Muscle of back (tissue), 13 donors: ENCODE measurements at places on chromosomes 2 and 18.
A peak's percentile ranks its signal among the peaks of the same experiment; 100 is the strongest.

- no peak for DNase-seq
Observed at GRCh38 chr2:200667413-200667812, 81.6 kb downstream of the AOX1 start.

DNA sequence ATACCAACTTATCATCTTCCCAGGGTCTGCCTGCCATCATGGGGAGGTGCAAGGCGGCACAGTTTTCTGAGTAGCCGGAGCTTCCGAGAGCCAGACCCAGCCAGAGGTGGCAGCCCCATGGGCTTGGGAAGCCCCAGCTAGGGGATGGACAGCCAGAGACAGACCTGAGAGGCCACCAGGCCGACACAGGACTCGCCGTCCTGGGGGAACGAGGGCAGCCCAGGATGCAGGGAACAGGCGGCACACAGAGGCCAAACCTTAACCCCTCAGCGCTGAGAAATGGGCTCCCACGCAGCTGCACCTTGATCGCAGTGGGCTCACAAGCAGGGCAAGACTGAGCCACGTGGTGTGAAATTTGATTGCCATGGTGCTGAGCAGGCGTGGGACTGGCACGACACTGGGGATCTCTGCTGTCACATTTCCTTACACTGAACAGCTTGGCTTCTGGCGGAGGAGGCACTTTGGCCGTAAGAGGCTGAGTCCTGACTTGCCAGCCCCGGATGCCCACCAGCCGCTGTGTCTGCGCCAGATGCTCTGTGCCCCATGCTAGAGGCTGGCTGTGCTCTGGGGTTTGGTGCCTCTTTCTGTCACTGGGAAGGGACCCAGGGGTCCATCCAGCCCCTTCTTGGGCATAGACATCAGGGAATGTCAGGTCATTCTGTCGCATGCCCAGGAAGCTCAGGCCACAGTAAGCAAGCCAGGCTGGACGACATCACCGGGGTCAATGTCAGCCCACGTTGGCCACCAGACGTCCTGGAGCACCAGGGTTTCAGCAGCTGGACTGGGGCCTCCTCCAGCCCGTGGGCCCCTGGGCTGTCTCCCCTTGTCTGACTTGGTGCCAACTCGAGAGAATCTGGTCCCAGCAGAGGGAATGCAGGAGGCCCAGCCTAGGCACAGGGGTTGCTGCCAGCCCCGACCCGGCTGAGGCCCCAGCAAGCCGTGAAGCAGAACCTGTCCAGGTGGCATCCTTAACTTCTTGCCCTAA lies 312.1 kb upstream of the MYT1L start:
- DNase-seq, result no peak

DNA sequence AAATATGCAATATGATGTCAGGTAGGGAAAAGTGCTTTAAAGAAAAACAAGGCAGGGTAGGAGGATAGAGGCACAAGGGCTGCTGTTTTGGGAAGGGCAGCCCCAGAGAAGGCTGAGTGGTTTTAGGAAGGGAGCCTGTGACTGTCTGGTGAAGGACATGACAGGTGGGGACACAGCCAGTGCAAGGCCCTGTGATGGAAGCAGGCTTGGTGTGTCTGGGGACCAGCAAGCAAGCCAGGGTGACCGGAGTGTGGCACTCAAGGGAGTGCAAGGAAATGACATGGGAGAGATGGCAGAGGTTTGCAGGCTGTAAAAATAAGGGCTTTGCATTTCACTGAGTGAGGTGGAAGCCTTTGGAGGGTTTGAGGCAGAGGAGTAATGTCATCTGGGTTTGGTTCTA lies 62.0 kb downstream of the LTBP1 start:
- DNase-seq, result no peak

DNA sequence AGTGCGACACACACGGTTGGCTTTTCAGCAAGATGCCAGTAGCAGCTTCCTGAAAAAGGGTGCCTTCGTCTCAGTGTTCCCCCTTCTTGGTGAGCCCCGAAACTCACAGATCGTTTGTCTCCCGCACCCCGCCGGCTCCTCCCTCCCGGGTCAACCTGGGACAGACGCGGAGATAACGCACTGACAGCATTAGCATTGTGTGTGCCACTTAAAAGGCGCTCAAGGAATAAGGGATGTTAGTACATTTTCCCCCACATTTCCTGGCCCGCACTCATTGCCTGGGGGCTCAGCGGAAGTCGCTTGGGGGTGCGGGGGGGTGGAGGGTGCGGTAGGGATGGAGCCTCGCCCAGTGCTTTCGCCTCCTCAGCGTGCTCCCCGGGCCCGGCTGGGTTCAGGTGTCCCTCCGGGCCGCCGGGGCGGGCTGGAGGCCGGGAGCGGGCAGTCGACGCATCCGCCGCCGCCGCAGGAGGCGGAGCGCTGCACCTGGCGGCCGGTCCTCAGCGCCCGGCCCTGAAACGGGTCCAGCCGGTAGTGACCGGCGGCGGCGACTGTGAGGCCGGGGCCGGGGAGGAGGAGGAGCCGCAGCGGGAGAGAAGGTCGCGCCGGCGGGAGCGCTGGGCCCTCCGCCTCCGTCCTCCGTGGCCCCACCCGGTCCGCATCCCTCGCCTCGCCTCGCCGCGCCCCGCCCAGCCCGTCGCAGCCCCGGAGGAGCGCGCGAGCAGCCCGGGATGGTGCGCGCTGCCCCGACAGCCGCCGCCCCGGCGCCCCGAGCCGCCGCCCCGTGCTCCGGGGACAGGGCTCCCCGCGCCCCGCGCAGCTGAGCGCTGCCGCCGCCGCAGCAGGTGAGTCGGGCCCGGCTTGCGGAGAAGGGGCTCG lies at the start of gene MFSD6:
Gene MFSD6, plus strand, starts transcription at position 694 of the 876 bp plus-strand sequence. CDS start 27,675 bp downstream, outside the sequence.
- DNase-seq, result peak; percentile 64

DNA sequence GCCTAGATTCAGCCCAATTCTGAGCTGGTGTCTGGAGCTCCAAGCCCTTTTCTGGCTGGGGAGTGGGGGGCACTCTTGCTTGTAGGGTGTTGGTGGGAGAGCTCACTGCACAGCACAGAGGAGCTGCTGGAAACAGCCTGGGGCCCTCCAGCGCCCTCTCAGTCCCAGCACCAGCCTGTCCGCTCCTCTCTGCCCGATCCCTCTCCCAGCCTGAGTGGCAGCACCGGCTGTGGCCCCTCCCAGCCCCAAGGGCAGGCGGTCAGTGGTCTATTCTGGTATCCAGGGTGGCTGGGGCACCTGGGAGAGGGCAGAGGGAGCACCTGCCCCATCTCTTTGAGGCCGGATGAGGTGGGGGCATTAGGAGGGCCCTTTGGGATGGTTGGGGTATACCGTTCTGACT lies 13.2 kb upstream of the DES start:
- DNase-seq, result peak; percentile 53

- no peak for DNase-seq
Observed at GRCh38 chr2:100206731-100207255, 64.4 kb upstream of the AFF3 start.

DNA sequence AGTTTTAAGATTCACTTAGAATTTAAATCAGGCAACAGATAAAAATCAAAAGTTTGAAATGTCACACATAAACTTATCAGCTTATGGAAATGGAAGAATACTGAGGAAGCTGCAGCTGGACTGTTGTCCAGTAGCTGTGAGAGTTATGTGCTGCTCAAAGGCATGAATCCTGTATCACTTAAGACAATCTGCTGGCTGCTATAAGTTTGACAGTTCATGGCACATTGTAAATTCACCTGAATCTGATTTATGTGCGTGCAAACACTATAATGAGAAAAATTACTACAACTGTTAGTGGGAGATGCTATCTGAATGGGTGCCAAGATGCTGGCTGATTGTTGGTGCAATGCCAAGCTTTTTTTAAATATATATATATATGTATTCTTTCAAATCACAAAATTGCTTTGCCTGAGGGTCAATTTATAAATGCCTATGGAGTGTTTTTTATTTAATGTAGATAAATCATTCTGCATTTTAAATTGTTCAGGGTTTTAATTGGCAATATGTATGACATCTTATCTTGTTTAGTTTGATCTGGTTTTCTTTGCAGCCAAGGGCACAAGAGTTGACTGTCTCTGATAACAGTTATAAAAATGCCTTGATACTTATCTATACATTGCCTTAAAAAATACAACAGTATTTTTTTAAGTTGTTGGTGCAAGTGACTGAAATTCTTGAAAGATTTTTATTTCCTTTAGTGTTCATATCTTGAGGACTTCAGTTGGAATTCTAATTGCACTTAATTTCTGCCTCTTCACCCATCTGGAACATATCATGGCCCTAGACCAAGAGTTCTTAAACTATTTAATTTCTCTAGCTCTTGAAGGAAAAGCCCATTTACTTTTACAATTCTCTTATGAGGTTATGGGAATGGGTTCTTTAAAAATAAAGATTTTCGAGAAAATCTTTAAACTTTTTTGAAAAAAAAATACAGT lies 48.7 kb downstream of the CAVIN2 start:
- DNase-seq, result no peak

- no peak for DNase-seq
Observed at GRCh38 chr2:127342101-127342500, 45.7 kb downstream of the MAP3K2 start.

GRCh38 chr2:21993002-21993401 lies 869.2 kb downstream of the TDRD15 start:
- no peak for DNase-seq

DNA sequence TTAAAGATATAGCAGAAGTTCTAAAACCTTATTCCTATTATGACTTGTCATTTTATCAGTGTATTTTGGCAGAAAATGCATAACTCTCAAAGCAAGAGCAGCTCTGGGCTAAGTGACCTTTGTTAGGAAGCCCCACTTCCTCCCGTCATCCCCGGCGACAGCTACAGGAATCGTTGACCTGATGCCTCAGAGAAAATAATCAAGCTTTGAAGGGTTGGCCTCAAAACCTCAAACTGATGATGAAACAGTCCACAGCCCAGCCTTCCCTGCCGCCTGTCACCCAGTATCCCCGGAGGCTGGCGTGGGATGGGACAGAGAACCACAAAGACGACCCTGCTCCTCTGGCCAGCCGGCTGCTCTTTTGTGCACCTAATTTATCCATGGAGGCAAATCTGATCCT lies 65.3 kb downstream of the KCNF1 start:
- no peak for DNase-seq

GRCh38 chr2:199704358-199705238 lies 146.4 kb downstream of the FTCDNL1 start:
- DNase-seq, result no peak

- no peak for DNase-seq
Observed at GRCh38 chr2:128464456-128464855, 145.8 kb upstream of the HS6ST1 start.

DNA sequence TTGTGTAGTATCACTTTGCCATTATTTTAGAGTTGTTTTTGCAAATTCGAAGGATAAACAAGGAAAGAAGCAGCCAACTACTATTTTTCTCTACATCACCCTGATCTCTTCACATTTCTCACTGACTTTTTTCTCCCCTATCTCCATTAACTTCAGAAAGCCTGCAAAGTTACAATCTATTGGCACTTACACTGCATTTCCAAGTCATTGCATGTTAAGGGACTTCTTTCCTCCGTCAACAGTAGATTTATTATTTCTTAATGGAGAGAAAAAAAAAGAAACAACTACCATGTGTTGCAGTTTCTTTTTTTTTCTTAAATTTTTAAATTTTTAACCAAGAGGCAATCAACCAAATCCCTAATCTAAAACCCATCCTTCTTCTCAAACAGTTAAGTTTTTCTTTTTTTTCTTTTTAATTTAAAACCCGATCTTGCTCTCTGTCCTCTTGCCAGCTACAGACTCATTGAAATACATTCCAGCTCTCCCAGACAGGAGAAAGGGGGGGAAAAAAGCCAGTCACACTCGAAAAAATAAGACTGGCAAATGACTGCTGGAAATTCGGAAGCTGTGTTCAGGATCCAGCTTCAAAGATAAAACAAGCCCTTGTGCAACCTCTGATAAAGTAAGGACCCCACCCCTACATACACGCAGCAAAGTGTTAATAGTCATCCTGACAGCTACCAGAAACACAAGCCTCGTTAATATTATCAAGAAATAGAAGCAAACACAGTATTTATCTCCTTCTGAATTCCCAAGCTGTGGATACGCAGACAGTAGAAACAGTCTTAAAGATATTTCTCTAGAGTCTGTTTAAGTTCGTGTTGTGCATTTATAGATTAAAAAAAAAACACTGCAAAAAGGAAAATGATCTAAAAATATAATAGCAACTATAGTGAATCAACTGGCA lies 1.3 kb downstream of the LRRTM4 start:
- no peak for DNase-seq

GRCh38 chr18:11034884-11035283 lies 114.5 kb downstream of the PIEZO2 start:
- DNase-seq, result no peak

- peak; percentile 2 for DNase-seq
Observed at GRCh38 chr2:228094377-228094921, 87.0 kb downstream of the SPHKAP start.

- DNase-seq, result peak; percentile 78
Observed at GRCh38 chr2:29223851-29224692, 108.9 kb downstream of the CLIP4 start.

- no peak for DNase-seq
Observed at GRCh38 chr2:236012155-236012554, 156.0 kb downstream of the GBX2 start.

DNA sequence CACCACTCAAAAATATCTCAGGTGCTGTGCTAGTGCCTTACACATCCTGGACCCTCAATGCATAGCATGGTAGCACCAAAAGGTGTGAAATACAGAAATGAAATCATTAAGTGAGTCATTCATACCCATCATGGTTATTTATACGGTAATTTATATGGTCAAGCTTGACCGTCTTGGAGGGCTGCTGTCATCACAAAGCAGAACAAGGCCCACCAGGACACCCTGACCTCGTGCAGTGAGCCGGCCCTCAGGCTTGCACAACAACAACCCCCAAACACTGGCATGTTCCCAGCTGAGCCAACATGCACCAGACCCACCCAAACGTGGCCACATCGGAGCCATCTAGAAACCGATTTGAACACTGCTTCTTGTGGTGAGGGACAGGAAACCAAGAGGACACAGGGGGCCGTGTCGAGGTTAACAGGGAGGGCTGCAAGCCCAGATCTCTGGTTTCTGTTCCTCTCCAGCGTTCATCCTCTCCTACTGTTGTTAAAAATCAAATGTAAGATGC lies 378.5 kb upstream of the ID2 start:
- DNase-seq, result peak; percentile 23

- peak; percentile 83 for DNase-seq
Observed at GRCh38 chr2:111698743-111699554, 185.0 kb downstream of the ANAPC1 start.

DNA sequence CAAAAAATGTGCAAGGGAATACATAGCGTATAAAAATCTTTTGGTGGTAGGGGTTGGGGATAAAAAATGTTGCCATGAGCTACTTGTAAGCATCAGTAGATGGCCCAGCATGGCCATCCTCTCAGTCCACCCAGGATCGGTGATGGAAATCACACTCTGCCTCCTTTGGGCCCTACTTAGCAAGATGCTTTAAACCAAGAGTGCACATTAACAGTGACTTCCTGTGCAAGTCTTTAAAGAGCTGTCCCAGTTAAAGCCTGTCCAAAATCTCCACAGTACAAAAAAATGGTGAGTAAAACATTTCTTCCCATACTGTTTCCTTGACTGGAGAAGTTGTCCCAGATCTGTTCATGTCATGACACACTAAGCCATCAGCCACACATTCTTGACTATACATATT lies 18.0 kb downstream of the ANKRD44 start:
- DNase-seq, result no peak
